Left forelimb (tissue), 1 donor: ENCODE measurements at places on chromosomes 3 and 15.

GRCh38 chr3:104734627-104735026, 632.1 kb upstream of the ALCAM start:
- DNase-seq, result no peak

DNA sequence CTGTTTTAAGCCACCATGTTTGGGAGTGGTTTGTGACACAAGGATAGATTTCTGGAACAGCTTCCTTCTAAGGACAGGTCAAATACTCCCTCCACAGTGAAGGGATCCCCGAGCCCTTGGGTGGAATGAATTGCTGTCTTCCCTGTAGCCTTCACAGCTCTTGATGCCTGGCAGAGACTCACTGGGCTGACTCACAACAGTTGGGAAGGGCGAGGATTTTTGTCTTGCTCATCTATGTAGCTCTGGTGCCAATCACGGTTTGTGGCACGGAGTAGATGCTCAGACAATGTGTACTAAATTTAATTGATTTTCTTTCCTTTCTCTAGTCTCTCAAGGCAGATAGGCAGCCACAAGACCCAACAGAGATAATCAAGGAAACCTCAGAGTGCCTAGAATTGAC, 27.0 kb downstream of the CRYGS start:
- no peak for DNase-seq

GRCh38 chr3:71921036-71921435, 136.1 kb upstream of the PROK2 start:
- DNase-seq, result no peak

- peak; percentile 89 for DNase-seq
These were observed at the start of gene GRM2 for GRCh38 chr3:51706788-51707731. Gene GRM2, plus strand, starts transcription at chr3:51707068. Its CDS starts 1,916 bp downstream, at chr3:51708984.

DNA sequence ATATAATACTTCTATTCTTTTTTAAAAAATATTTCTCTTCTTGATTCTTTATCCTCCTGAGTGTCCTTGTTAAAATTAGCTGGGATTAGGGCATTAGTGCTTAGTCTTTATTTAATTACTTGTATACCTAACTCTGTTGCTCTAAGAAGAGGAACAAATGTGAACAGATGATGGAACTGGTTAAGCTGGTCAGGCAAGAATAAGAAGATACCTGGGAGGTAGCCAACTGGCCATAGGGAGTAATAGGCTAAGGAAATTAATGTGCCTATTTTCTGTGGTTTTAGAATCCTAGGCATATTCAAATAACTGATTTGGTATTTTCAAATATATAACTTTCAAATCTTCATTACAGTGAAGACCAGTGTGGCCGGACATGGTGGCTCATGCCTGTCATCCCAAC, 54.4 kb downstream of the EIF3J start:
- DNase-seq, result no peak

GRCh38 chr3:124557433-124558232, 172.6 kb upstream of the UMPS start:
- DNase-seq, result no peak

DNA sequence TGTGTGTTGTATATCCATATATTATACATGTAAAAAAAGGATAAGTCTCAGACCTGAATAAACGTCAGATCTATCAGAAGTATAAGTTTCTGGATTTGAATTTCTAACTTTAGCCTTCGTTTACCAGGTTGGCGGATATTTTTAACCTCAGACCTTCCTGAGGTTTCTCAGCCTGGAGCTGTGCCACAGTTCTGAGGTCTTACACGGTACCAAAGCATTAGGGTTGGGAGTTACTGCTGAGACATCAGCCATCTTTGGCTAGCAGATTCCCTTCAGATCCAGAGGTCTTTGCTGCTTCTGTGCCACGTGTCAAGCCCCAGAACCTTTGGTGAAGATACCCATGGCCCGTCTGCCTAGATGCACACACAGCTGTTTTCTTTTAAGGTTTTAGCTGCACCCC, 84.7 kb downstream of the PPP2R3A start:
- DNase-seq, result no peak

GRCh38 chr3:166455744-166456143, 618.5 kb upstream of the BCHE start:
- DNase-seq, result no peak

GRCh38 chr15:32802286-32802936, 84.6 kb downstream of the GREM1 start:
- DNase-seq, result no peak

- no peak for DNase-seq
These were observed 283.1 kb upstream of the NR2F2 start for GRCh38 chr15:96047255-96047931.

GRCh38 chr3:170723241-170723640, 137.4 kb upstream of the SLC7A14 start:
- DNase-seq, result no peak

- no peak for DNase-seq
These were observed 443.3 kb downstream of the VGLL3 start for GRCh38 chr3:86547692-86548091.

GRCh38 chr15:37031198-37031597, 69.2 kb downstream of the MEIS2 start:
- DNase-seq, result no peak

GRCh38 chr3:196662711-196663571, 23.4 kb downstream of the NRROS start:
- no peak for DNase-seq

- no peak for DNase-seq
These were observed 65.3 kb downstream of the CLASP2 start for GRCh38 chr3:33652736-33653135.

- no peak for DNase-seq
These were observed 35.8 kb downstream of the PEAK1 start for GRCh38 chr15:77384086-77384485.
